Lower lobe of right lung (tissue), 2 donors: ENCODE measurements at places on chromosomes 13 and 19. TPM values are rescaled to one million over a fixed set of nuclear protein-coding genes. Genes with fewer than 3 reads are reported as not detected.

The DIRAS1 gene
- total RNA-seq, result 0.71 TPM

- H3K4me1 ChIP-seq, result no peaks in the 10 kb centered on the region
- peaks cover 5% of the 10 kb centered on the region for H3K36me3 ChIP-seq
- no peak overlapping the region for H3K4me3 ChIP-seq
- H3K27ac ChIP-seq, result no peak overlapping the region
- DNase-seq, result no peak
These were observed 217.5 kb downstream of the ABCC4 start for GRCh38 chr13:95083758-95084157.

DNA sequence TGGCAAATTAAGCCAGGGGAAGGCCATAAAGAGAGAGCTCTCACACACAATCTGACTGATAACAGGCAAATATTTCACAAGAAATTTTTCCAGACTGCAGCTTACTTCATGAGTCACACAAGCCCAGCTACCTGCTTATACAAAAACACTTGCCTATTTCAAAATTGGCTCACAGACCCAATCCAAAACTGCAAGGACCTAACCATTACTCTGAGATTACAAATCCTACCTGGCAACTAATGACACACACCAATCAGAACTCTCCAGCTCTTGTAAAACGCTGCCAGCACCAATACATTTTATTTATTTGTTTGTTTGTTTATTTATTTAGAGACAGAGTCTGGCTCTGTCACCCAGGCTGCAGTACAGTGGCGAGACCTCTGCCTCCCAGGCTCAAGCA is 18.1 kb upstream of the ZFP82 start:
- no peak overlapping the region for H3K4me3 ChIP-seq
- H3K27ac ChIP-seq, result no peak overlapping the region
- DNase-seq, result no peak
- H3K27me3 ChIP-seq, result no peaks in the 10 kb centered on the region

GRCh38 chr13:96229356-96229755 is 139.4 kb downstream of the HS6ST3 start:
- no peak overlapping the region for H3K4me3 ChIP-seq
- no peak for DNase-seq
- no peak overlapping the region for H3K27ac ChIP-seq
